ENCODE measurements at places on chromosomes 7 and 10. TPM values are rescaled to one million over a fixed set of nuclear protein-coding genes. Genes with fewer than 3 reads are reported as not detected.

Gene CCDC146
- 7.4 TPM for polyA plus RNA-seq

Gene NACAD
- polyA plus RNA-seq: 1.6 TPM

Gene SLC26A5
- polyA plus RNA-seq: 0.12 TPM

Gene GHRHR
- not detected for polyA plus RNA-seq

Gene SOSTDC1
- polyA plus RNA-seq: 0.22 TPM

Gene TDRD1
- 0.28 TPM for polyA plus RNA-seq

Gene HOXA1
- 0.81 TPM for polyA plus RNA-seq

DNA sequence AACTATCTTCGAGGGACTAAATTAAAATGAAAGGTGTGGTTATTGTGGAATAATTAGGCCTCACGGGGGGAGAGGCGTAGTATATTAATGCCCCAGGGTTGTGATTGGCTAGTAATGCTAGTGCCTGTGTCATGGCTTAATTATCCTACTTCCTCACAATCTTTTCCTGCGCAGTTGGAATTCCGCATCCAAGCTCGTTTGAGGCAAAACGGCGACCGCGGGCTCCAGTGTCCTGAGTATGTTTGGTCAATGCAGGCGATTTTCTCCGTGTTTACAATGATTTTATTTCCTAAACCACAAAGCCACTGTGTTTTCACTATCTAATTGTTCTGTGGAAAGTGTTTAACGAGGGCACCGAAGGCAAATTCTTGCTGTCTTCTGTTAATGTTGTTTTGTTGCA is 282.9 kb downstream of the CELF2 start:
- no peak for DNase-seq

DNA sequence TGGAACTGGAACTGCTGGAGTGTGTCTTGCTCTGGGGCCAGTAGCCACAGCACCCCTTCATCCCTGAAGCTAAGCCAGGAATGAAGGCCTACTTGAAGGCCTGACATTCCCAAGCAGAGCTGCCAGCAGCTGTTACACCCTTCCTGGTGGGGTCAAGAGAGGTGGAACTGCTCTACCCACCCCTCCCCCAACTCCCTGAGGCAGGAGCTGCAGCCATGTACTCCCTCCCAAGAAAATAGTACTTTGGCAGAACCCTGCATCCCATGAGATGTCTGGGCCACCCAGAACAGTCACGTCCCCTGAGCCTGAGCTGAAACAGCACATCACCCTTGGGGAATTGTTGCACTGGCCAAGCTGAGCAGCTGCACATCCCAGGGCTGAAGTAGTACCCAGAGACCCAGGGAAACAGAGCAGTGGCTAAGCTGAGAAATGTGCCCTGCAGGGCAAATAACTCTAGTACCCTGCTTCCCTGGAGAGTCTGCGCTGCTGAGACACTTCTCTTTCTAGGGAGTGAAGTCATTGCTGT is 63.4 kb upstream of the PLA2G12B start:
- DNase-seq: no peak

DNA sequence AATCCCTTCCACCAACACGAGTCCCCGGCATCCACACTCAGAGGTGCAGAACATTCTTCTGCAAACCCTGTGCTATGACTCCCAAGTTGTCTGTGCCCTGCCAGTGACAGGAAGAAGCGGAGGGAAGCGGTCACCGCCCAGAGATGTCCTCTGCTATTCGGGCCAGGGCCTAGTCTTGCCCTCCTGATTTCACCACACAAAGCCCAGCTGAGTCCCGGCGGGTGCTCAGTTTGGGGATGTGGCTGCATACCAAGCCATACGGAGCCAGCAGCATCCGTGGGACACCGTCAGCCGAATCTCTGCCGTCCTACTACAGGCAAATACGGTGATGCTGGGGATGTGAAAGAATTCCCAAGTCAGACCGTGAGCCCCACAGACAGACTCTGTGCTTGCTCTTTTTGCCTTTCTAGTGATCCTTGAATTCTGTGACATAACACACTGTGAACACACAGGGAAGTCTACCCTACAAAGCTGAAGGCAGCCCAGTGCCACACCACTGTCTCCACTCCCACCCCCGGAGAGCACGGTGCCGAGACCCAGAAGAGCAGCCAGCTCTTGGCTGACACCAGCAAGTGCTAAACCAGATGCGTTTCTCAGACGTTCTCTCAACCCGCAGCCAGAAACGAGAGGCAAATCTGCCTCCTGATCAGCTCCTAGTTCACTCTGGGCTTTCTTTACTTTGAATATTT is 2.0 kb downstream of the STK32C start:
- DNase-seq: no peak

DNA sequence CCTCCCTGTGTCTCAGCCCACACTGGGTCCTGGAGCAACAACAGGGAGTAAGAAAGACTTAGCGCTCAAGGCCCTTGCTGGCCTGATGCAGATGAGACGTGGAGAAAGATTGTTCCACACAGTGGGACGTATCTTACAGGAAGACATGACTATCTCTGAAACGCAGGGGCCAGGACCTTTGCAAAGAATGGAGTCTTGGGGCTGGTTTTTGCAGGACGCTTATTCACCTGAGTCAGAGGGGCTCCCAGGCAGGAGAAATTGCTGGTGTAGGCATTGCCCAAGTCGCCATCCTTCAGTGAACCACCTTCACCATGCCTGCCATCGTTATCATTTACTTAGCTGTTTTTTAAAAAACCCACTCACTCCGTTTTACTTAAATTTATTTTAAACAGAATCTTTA is 11.8 kb upstream of the GDF10 start:
- DNase-seq: no peak

- peak; percentile 31 for DNase-seq
These were observed 260.9 kb downstream of the SDK1 start for GRCh38 chr7:3561932-3562331.

DNA sequence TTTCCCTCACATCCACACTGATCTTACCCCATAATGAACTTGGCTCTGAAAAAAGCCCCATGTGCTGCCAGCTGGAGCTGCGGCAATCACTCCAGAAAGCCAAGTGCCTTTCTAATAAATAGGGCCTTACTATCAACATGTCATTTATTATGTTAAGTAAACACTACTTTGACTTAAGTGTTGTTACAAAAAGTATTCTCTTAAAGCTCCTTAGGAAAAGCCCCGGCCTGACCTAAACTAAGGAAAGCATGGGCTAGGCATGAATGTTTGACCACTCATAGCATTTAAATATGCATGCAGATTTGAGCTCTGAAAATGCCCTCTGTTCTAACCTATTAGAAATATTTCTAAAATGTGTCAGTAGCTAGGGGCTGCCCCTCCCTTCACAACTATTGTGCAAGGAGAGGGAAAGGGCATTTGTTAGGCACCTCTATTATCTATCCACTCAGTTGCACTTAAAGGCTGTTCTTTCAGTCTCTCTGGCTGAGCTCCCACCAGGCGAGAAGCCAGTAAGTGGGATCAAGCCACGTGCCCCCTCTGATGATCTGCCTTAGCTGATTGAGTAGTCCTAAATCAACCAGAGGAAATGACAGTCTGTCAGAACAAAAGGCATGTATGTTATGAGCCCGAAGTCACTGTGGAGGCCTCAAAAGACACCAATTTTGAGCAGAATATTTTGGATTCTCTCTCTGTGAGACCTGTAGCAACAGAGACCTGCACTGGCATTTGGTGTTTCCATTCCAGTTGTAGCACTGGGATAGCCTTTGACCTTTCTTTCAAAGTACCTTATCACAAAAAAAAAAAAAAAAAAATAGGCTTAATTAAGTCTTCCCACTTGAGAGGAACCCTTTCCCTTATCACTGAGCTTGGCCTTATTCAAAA is 77.1 kb downstream of the ITGB8 start:
- DNase-seq: peak; percentile 66

DNA sequence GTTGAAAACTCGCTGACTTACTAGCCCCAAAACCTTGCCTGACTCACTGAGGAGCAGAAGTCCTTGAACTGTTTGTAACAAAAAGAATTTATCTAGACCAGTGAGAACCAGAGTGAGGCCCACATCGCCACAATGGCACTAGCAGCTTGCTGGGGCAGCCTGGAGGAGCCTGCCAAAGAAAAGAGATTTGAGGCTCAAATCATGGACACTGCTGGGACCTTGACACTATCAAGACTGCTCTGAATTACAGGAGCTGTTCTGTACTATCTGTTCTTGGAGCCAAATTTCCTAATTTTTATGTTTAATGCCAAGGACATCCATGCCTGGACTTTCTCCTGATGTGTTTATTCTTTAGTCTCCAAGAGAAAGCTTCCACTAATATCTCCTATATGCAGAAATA is 82.0 kb upstream of the JCAD start:
- no peak for DNase-seq

- no peak for DNase-seq
These were observed 45.4 kb upstream of the STOX1 start for GRCh38 chr10:68781613-68782574.

DNA sequence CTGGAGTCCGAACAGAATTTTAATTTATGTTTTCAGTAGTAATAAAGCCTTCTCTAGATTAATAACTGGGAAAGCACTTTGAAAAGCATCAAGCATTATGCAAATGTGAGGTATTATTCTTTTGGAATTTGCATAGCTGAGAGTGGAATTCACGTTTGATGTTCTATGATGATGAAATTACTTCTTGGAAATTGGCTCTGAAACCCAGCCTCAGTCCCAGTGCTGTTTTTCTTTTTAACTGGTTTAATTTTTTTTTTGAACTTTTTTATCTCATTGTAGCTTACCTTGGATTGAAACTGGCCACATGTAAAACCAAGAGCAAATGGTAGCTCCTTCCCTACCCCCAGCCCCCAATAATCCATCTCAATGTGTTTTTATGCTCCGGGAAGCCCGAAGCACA is 1.2 kb downstream of the TBXAS1 start:
- DNase-seq: no peak

DNA sequence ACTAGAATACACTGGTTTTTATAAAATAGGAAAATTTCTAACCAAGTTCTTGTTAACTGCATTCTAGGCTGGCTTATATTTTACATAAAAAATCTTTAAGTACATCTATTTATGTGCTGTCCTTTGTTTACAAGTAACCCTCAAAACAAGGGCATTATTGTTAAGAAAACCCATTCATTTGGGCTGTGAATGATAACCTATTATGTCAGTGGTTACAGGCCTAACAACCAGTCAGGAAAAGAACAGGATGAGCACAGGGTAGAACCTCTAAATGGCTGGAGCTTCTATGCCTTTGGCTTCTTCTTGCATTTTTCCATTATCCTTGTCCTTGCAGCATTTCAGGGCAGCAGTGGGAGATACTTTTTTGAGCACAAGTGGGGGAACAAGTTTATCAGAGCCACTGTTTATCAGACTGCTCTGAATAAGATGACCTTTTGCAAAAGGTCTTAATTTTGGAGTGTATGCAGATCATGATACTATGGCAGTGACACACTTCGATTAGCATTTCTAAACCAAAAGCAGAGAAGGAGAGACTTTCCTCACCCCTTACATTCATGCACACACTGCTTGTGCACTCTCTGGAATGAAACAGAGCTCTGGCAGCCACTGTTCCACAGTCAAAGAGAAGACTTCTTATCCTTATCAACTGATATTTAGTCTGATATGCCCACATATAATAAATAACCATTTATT is 10.9 kb downstream of the GPR37 start:
- no peak for DNase-seq

- DNase-seq: no peak
These were observed 162.2 kb downstream of the ARHGAP21 start for GRCh38 chr10:24561453-24561852.

GRCh38 chr10:124039483-124040013 is 53.9 kb downstream of the CHST15 start:
- DNase-seq: no peak

DNA sequence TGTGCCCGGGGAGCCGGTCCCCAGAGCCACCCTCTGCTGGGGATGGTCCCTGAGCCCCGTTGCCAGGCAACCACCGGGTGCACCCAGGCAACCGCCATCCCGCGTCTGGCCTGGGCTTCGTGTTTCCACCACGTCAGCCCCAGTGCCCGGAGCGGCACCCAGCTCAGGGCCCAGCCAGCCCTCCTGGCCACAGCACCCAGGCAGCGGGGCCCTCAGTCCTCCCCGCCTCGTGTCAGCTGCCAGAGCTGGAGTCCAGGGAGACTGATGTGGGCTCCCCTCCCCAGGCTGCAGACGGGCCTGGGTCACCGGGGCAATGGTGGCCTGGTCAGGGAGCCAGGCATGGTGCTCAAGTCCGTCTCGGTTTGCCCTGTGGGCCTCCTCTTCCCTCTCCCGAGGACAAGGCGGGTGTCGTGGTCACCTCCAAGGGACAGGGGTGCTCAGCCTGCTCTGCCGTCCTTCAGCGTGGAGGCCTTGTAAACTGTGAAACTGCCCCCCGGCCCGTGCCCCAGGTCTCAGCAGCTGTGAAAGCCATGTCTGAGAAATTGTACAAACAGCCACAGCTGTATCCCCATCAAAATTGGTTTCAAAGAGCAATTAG is 72.5 kb downstream of the MICALL2 start:
- DNase-seq: no peak

GRCh38 chr7:63040966-63041610 is 957.6 kb upstream of the ZNF722 start:
- no peak for DNase-seq

GRCh38 chr7:158407581-158408317 is 179.9 kb downstream of the PTPRN2 start:
- peak; percentile 86 for DNase-seq

DNA sequence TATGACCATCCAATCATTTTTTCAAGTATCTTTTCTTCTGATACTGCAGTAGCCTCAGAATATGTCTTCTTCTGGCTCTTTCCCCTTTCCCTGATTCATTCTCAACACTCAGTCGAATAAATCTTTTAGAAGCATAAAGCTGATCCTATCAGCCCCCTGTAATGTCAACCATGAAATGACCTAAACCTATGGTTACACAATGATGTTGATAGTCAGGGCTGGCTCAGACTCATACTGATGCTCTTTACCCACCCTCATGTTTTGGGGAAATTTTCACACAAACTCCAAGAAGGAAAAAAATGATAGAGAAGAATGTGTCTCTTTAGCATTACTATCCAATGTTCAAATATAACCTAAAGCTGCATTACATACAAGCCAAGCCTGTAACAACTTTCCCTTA is 76.0 kb downstream of the AASS start:
- DNase-seq: no peak

DNA sequence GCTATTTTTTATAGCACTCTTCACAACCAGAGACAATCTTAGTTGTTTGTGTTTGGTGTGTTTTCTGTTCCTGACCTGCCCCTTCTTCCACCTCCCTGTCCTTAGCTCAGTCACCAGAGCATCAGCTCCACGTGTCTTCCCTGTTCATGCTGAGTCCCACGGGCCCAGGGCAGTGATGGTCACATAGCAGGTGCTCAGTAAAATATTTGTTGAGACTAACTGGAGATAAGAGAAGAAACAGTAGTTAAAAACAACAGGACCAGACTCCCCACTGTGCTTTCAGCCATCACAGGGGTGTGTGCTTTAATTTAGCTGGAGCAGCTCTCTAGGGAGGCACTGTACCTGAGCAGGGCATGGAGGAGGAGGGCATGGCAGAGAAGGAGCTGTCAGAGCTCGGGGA is 307.3 kb upstream of the ZNF32 start:
- DNase-seq: no peak

DNA sequence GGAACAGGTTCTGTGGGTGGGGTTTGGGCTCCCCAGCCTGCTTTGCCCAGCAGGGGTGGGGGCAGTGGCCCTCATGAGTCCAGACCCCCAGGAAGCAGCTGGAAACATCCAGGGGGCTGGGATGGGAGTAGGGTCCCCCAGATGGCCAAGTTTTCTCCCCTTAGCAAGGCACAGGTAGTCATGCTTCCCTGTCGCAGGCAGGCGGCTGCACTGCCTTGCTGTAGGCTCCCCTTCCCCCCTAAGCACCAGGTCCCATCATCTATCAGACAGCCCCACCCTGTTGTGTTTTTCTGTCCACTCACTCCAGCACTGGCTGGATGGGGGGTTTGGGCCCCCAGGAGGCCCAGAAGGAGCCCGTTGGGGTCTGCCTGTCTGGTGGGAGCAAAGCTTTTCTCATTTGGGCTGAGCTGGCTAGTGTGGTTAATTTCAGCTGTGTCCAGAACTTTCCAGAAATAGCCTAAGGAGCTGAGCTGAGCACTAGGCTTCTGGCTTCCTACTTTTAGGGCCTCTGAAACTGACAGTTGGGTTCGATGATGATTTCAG is 7.9 kb downstream of the BRI3 start:
- DNase-seq: no peak
